ENCODE measurements at places on chromosomes 7 and 10. TPM values are rescaled to one million over a fixed set of nuclear protein-coding genes. Genes with fewer than 3 reads are reported as not detected.

DNA sequence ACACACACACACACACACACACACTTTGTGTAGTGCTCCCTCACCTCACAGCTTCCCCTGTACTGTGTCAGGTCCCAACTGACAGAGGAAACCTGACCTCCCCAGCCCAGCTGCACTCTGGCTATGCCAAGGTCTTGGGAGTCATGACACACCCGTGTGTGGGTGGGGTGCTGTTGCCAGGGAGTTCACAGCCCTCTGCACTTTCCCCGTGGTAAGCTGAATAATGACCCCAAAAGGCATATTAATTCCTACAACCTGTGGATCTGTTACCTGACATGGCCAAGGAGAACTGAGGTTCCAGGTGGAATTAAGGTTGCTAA, 8.9 kb upstream of the NANOS1 start:
- DNase-seq = no peak

GRCh38 chr7:30367561-30367960, 83.2 kb downstream of the ZNRF2 start:
- no peak for DNase-seq

- DNase-seq = no peak
Observed at GRCh38 chr7:76316984-76317781, 14.7 kb downstream of the HSPB1 start.

DNA sequence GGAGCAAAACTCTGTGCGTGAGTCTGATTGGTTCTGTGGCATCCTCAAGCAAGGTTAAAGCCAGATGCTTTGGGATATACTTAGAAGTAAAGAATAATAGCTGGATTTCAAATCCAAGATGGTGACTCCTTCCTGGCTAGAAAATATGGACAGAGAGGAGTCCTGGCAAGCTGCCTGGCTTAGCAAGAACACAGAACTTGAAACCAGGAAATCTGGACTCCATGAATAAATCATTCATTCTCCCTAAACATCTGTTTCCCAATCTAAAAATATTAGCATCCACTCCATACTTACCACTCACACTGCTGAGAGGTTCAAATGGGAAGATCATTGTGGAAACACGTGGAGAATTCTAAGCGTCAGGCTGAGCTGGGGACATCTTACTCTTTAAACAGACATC, 1074.1 kb upstream of the AUTS2 start:
- DNase-seq = no peak

DNA sequence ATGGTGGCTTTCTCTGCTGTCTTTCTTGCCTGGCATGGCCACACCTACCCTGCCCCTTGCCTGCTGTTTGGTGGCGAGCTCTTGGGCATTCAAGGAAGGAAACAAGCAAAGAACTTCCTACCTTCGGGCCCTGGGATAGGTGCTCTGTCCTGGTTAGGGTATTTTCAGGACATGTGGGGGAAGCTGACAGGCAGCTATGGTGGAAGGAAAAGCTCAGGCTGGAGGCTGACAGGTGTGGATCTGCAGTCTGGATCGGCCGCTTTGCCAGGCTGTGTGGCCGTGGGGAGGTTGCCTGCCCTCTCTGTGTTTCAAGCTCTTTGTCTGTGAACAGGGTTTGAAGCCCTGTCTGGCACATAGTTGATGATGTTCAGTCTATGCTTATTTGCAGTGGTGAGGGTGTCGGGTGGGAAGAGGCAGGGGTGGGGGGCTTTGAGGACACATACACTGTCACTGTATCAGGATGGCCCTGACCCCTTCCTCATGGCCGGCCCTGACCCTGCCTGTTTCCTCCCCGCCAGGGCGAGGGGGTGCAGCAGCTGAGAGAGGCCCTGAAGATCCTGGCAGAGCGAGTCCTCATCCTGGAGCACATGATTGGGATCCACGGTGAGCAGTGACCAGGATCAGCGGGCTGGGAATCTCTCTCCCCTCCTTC, 73.7 kb downstream of the MYL10 start:
- no peak for DNase-seq

DNA sequence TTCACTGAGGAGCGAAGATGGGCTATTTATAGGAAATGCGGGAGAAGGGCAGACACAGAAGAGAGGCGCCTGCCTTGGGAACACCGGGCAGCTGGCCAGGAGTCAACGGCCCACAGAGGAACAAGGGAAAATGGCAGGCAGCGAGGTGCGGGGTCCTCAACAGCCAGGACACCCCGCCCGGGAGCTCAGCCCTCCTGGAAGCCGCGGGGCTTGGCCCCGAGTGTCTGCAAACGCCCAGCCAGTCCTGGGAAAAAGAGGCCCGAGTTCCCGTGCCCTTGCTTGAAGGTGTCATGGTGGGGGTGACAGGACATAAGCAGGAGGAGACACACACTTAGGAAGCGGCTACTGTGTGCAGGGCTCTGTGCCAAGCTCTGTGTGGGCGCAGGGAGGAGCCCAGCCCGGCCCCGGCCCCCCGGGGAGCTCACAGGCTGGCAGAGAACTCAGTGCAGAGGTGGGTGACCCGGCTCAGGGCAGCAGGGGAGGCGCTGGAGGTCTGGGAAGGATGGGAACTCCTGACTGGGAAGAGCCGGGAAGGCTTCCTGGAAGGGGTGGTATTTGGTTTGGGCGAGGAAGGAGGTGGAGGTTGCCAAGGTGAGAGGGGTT, 79.9 kb downstream of the ELFN1 start:
- DNase-seq = no peak

- no peak for DNase-seq
Observed at GRCh38 chr10:86402283-86402941, 35.8 kb upstream of the GRID1 start.

- no peak for DNase-seq
Observed at GRCh38 chr7:141157138-141157765, 83.4 kb downstream of the TMEM178B start.

The CTBP2 gene
- 60.8 TPM for total RNA-seq

DNA sequence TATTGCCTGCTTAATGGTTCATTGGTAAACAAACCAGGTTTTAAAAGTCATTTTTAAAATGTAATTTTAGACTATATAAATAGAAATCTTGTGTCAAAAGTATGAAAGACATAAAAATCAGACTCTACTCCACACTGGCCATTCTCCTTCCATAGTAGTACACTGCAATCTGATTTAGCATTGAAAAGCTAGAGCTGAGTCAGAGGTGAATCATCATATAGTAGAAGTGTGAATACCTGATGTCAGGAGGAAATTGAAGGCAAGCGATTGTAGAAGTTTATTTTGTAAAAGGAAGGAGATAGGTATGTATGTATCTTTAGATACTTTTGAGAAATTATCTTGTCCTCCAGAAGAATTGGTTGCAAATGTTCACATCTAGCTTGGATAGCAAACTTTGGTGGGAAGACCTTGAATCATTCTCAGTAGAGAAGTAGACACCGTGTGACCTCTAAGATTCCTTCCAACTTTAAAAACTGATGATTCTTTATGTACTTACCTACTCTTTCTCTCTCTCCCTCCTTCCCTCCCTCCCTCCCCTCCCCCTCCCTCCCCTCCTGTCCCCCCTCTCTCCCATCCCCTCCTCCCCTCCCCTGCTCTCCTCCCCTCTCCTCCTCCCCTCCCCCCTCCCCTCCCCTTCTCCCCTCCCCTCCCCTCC, 88.1 kb downstream of the BTAF1 start:
- DNase-seq = no peak

The ITIH2 gene
- not detected for total RNA-seq

- no peak for DNase-seq
Observed at GRCh38 chr7:141355032-141355431, 196.2 kb upstream of the AGK start.

- DNase-seq = peak; percentile 91
Observed at GRCh38 chr7:116630932-116631671, 40.9 kb upstream of the MET start.

GRCh38 chr7:134480730-134481129, 21.8 kb upstream of the AKR1B1 start:
- no peak for DNase-seq

Data from pancreas (tissue), 10 donors.